ENCODE measurements at places on chromosomes 1 and 21.

DNA sequence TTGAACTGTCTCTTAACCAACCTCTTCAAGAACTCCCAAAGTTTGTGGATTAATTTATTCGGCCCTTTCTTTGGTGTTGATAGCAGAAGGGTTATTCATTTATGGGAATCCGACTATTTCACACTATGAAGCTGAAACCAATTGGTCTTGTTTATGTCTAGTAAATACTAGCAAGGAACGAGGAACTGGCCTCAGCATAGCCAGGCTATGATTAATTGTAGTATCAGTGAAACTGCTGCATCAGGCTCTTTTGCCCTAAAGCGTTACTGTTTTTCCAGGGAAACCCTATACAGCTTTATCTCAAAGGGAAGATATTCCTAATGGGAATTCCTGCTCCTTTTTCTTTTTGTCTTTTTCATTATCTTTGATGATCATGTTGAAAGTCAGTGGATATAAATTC is 35.1 kb downstream of the CLEC20A start:
- no peak for DNase-seq

DNA sequence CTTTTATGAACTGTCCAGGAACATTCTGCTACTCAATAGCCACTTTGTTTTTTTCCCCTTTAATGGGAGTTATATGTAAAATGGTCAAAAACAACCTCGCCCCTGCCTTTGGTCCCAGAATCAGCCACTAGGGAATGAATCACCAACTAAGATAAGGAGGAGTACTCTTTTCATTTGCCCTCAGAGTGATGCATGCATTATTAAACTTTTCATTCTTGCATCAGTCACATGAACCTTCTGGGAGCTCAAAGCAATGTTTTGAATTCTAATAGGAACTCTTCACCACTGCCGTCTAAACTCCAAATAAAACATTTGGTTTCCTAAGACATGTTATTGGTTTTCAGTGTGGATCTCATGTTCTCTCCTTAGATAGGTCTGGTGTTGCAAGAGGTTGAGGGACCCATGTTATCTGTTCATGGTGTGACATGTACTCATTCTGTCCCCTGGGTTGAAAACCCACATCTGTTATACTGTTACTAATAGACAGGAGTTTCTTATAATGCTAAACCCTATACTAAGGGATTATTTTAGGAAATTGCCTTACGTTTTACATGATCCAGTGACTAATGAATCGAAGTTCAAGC is 17.8 kb upstream of the HSD17B7 start:
- DNase-seq: no peak

- no peak for DNase-seq
These were observed 18.0 kb downstream of the SLAMF1 start for GRCh38 chr1:160628799-160629263.

GRCh38 chr1:219062161-219062560 is 111.5 kb upstream of the LYPLAL1 start:
- DNase-seq: no peak

GRCh38 chr1:235746245-235746644 is 96.7 kb upstream of the GNG4 start:
- no peak for DNase-seq

- no peak for DNase-seq
These were observed 1.5 kb downstream of the CA6 start for GRCh38 chr1:8947127-8947691.

Measured in Right ventricle myocardium superior (tissue), 1 donor.